ENCODE measurements at places on chromosomes 13 and 19.

DNA sequence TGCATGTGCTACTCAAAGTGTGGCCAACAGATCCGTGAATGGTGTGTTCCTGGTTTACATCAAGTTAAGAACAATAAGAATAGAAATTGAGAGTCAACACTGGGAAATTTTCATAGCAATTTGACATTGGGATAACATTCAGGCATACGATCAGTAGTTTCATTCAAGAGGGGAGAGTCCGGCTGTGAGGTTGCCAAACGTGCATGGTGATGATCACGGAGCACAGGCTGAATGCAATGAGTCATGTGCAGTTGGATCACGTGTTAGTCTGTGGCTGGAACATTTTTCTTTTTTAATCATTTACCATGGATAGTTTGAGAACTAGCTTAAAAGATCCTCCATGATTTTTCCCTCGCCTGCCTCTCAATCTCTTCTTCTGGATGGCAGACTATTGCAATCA lies 2.5 kb upstream of the DCT start:
- DNase-seq, result no peak

- no peak for DNase-seq
Observed at GRCh38 chr13:75872980-75873379, 236.8 kb downstream of the LMO7 start.

DNA sequence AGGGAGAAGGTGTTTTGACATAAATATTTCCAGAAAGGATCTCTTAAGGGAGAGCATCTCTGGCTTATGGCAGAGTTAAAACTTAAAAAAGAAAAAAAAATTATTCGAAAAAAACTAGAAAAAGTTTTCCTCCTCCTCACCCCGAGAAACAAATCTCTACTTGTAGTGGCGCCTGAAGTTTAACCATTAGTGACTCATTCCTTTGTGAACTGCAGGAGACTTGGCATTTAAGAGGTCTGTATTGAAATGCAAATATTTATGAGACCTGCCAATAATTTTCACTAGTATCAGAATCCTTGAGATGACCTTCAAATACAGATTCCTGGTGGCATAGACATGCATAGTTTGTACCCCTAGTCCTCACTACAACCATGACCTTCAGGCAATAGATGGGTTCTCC lies 64.9 kb upstream of the MED4 start:
- no peak for DNase-seq

GRCh38 chr13:100541897-100542825 lies 46.4 kb downstream of the GGACT start:
- no peak for DNase-seq

- DNase-seq, result no peak
Observed at GRCh38 chr13:95155504-95155903, 145.7 kb downstream of the ABCC4 start.

DNA sequence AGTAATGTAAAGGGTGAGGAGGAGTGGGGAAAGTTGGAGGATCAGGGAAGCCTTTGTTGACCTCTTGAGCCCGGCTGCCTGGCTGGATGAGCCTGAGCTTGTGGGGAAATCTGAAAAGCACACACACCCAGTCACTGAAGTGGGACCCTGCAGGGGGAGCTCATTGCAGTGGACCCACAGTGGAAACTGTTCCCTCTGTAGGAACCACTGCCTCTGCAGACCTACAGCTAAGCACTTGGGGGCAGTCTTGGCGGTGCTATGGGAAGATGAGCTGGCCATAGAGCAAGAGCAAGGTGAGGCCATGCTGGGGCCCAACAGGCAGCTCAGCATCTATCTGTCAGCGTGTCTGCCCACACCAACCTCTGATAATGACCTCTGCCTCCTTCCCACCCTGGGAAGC lies 294.8 kb downstream of the TSHZ3 start:
- DNase-seq, result no peak

DNA sequence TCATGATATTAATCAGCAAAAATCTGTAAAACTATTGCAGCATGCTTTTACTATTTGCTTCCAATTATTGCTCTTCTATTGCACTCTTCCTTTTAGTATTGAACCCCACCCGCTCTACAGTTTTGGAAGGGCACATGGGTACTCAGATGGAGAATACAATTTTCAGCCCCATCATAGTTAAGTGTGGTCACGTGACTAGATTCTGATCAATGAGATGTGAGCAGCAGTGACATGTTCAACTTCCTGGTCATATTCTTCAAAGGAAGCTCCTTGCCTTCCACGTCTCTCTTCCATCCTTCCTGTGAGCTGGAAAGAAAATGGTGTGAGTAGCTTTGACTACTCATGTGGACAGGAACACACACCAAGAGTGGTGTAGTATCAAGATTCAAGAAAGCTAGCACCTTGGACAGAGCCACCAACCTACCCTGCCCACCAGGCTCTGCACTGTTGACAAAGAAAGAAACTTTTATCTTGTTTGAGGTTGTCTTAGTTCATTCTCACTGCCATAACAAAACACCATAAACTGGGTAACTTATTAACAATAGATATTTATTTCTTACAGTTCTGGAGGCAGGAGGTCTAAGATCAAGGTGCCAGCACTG lies 3.8 kb upstream of the FGF14 start:
- no peak for DNase-seq

DNA sequence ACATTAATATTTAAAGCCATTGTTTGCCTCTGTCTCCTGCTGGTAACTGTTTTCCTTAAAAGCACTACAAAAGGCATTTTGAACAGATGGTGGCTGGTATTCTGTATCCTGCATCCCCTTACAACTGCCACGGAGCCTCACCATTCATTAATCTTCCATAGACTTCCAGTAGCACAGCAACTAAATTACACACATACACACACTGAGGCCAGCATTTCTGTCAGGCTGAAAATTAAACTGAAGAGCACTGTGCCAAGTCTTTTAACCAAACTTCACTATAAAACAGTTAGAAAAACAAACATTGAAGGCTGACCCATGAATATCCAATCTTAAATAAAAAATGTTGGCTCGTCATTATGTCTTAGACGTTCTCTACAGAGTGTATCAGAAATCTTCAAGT lies 697.8 kb downstream of the DACH1 start:
- no peak for DNase-seq

DNA sequence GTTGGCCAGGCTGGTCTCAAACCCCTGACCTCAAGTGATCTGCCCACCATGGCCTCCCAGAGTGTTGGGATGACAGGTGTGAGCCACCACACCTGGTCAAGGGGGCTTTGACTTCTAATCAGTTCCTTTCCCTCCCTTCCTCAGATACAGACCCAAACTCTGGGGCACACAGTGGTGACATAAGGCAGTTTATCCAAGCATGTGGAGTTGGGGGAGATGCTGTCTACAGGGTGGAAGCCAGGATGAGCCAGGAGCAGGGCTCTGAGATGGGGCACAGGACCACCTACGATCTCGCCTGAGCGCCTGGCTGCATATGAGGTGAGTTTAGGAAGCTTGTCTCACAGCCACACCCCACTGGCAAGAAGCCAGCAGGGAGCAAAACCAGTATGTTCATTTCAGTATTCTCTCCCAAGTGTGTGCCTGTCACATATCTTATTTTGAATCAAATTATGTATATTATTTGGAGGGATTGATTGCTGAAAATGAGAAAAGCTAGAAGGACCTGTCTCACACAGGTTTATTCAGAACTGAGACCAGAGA lies 67.7 kb downstream of the KCTD15 start:
- DNase-seq, result no peak

GRCh38 chr13:39789451-39789850 lies 134.0 kb downstream of the COG6 start:
- DNase-seq, result no peak

- no peak for DNase-seq
Observed at GRCh38 chr13:110297766-110298504, 9.0 kb downstream of the COL4A1 start.

DNA sequence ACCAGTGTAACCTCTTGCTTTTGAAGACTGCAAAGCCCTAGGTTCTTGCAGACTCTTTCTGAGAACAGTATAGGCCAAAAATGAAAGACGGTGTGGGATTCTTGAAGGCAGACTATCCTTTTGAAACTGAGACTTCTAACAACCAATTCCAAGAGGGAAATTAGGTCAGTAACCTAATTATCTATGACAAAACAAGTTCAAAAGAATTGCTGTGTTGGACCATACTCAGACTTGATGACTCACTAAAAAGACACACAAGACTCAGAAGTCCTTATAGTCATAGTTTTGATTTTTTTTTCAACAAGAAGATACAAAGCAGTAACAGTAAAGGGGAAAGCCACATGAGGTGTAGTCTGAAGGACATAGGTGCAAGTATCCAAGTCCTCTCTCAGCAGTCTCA lies 624.0 kb upstream of the GPC6 start:
- DNase-seq, result no peak

DNA sequence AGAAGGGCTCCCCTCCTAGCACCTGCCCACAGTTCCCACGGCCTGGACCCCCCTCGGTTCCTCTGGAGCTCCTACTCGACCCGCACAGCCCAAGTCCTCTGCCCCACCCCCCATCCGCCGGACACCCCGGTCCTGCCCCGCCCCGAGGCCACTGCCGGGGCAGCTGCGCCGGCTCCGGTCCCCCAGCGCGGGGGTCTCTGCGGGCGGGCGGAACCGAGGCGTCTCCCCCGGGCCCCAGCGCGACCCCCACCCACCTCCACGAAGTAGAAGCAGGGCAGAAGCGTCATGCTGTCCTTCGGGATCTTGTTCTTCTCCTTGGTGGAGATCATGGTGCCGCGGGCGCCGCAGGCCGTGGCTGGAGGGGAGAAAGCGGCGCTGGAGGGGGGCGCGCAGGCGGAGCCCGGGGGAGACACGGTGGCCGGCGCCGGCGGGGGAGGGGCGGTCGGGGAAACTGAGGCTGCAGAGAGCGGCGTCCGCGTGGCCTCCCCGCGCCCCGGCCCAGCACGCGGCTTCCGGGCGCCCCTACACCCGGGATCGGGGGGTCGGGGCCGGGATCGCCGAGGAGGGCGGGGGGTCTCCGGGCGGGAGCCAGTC lies 427 bp downstream of the PLPPR3 start:
- DNase-seq, result no peak

- no peak for DNase-seq
Observed at GRCh38 chr13:33859691-33860303, 41.8 kb downstream of the RFC3 start.

DNA sequence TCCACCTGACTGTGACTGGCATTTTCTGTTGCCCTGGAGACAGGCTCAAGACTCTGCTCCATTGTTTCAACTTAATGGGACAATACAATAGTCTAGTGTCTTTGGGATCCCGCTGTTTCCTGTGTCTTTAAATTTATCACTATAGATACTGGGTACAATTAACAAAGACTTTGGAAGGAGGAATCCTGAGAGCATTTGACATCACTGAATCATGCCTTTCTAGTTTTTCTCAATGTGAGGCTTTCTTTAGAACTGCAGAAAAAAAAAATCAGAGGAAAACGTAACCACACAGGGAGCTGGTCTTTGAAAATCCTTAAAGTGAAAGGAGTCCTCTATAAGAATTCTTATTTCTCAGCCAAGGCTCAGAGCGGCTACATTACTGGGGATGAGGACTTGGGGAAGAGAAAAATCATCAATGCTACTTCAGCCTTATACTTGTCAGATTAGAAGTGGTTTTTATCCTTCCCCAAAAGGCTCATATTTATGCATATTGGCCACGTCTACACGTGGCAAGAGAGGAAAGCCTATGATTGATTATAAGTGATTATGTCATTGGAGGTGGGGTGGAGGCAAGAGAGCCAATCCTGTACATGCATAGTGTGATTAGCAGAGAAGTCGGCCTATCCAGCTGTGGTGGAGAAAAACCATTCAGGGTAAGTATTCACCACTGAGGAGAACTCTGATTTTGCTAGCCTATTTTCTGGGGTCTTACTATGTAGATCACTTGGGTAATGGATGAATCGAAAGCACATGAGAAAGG lies 34.4 kb upstream of the UBL3 start:
- no peak for DNase-seq

GRCh38 chr13:40629678-40630384 lies 36.6 kb downstream of the FOXO1 start:
- no peak for DNase-seq

- no peak for DNase-seq
Observed at GRCh38 chr19:55543567-55543966, 1.8 kb downstream of the SBK3 start.

GRCh38 chr19:3471954-3472655 lies 8.2 kb downstream of the SMIM24 start:
- DNase-seq, result peak; percentile 17

GRCh38 chr13:30026909-30027308 lies 176.5 kb upstream of the UBL3 start:
- no peak for DNase-seq

DNA sequence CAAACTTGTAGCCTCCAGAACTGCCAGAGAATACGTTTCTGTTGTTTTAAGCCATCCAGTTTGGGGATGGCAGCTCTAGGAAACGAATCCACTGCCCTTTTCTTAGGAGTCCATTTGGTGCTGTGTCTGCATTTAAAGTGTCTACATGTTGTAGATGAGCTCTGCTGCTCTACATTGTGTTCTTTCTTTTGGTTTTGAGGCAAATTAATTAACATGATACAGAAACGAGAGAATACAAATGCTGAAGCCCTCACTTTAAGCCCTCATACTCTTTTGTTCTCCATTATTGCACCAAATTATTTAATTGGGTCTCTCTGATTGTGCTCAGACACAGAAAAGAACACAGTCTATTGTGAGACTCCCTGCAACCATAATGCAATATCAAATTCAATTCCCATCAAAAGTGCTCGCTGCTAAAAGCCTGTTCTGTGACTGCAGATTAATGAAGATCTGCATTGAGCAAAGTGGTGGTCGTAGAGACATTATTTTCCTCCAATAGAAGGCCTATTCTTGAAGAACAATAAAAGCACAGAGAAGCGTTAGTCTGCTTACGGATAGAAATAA lies 166.3 kb upstream of the SOX21 start:
- no peak for DNase-seq

Data from stimulated activated CD8-positive, alpha-beta memory T cell treated with anti-CD3 and anti-CD28 coated beads, Interleukin-7, amount 100 ng/mL, for 24 hours (primary cell).